ENCODE measurements at places on chromosomes 6 and 20.

DNA sequence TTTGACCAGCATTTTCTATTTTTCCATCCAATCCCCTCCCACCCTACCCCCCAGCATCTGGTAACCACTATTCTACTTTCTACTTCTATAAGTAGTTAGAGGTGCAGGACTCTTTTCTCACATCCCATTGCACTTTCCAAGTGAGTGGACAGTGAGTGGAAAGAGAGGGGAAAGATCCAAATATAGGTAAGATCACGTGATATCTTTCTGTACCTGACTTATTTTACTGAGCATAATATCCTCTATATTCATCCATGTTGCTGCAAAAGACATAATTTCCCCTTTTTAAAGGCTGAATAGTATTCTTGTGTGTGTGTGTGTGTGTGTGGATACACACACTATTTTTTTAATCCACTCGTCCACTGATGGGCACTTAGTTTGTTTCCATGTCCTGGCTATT, 18.1 kb downstream of the RBM24 start:
- DNase-seq = no peak

GRCh38 chr6:70507161-70507560, 59.6 kb upstream of the SDHAF4 start:
- no peak for DNase-seq

- no peak for DNase-seq
Measured at GRCh38 chr20:63497138-63497945, 1.5 kb downstream of the EEF1A2 start.

GRCh38 chr20:33209789-33210188, 7.4 kb upstream of the BPIFA3 start:
- peak; percentile 8 for DNase-seq

DNA sequence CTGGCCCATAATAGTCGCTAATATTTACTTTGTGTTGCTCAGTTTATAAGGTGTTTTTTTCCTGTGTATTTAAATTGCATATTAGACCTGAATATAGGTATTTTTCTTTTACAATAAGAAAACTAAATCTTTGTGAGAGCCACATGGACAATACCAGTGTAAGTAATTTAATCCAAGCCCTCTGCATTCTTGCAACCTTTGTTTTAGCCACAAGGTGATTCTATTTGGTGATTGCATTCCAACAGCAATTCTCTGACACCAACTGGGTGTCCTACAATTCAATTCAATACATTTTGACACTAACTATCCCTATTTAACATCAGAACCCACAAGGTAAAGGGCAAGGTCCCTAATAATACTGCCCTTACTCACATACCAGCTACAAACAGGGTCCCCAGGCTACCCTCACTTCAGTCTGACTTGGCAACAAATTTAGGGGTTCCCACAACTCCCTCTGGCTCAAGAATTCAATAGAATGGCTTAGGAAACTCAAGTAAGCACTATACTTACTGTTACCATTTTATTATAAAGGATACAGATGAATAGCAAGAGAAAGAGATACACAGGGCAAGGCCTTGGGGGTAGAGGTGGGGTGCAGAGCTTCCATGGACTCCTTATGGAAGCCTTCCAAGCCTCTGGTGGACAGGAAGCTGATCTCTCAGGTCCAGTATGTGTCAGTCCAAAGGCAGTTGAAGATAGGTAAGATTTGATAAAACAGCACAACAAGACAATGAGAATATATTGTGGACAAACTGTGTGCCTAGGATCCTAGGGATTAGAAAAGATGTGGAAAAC, 169.3 kb downstream of the CD83 start:
- no peak for DNase-seq

GRCh38 chr20:20229595-20229994, 138.3 kb upstream of the INSM1 start:
- no peak for DNase-seq
